C1 segment of cervical spinal cord (tissue), 14 donors: ENCODE measurements at places on chromosomes 7 and 10.

DNA sequence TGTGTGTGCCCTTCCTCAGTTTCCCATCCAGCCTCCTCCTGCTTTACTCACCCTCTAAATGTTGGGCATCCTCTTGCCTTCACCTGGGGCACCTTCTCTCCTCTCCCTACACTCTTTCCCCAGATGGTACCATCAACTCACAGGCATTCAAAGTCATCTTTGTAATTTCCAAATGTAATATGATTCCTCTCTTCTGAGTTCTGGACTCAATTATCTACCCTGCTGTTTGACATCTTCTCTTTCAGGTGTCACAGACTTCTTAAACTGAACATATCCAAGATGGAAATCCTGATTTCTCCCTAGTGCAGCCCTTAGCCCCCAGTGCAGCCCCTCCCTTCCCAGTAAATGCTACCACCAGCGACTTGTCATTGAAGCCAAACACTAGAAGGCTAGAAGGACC lies 422.8 kb downstream of the KCNMA1 start:
- DNase-seq = no peak

DNA sequence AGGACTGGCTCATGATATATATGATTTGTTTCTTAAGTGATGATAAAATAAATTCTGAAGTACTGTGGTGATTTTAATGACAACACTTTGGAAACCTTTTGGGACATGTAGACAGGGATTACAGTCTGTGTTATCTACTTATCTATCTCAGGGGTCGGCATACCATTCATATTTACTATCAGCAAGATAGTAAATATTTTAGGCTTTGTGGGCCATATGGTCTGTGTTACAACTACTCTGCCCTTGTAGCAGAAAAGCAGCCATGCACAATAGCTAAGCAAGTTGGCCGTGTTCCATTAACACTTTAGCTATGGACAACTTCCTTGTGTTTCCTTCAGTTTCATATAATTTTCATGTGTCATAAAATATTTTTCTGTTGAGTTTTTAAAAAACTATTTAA lies 97.8 kb upstream of the PRPS1L1 start:
- no peak for DNase-seq

- no peak for DNase-seq
These were observed 153.9 kb downstream of the SNX13 start for GRCh38 chr7:17786314-17786852.

GRCh38 chr10:25639646-25640045 lies 294.4 kb upstream of the MYO3A start:
- DNase-seq = no peak
